ENCODE measurements at places on chromosomes 2 and 18.

DNA sequence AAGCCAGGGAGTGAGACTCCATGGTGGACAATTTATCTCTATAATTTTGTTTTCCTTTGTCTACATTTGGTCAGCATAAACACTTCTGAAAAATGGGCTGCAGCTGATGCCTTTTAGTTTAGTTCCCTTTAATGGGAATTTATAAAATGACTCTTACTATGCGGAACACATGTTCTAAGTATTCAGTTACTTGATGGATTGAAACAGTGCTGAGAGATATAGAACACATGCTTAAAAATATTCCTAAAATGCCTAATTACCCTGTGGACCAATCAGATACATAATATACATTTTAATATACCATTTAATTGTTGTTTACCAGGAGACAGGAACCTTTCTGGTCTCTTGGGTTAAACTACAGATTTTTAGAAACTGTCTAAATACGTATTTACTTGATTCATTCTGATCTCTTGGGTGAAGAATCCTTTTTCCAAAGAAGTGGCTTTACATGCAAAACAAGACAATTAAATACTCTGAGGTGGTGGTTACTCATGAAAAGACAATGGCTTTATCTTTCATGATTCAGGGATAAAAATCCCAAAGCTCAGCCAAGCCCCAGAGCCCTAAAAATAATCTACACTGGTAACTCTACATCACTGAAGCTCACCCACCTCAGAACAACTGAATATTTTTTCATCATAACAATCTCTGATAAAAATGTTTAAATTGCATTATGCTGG lies 128.1 kb upstream of the SERTAD2 start:
- peak; percentile 90 for DNase-seq

- DNase-seq, result no peak
Measured at GRCh38 chr2:46170611-46171350, 126.4 kb upstream of the EPAS1 start.

DNA sequence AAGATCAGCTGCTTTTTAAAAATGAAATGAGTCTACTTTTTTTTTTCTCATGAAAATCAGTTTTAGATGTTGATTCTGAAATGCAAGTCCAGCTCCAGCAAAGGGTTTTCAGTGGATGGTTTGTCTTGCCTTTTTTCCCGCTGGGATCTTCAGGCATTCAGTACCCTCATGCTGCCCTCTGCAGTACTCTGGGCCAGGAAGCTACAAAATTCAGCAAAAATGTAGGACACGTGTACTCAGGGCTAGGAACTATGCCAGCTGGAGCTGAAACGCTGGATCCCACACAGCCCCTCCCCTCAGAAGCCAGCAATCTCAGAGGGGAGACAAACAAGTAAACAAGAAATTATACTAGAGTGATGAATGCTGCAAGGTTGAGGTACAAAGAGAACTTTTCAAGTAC lies 97.3 kb downstream of the MMADHC start:
- no peak for DNase-seq

DNA sequence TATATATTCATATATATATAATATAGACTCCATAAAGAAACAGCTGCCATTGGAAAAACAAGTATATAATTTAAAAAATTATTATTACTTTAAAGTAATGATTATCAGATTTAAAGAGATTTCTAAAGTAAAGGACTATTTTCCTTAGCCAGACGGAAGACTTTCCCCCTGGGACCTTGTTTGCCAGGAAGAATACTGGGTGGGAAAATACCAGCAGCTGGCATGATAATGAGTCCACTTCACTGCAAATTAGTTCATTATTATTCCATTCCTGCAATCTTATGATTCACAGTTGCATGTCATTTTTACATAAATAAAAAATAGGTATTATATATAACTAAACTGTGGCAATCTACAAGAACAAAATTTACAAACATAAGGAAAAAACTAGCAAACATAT lies 339.8 kb upstream of the CDH7 start:
- no peak for DNase-seq

DNA sequence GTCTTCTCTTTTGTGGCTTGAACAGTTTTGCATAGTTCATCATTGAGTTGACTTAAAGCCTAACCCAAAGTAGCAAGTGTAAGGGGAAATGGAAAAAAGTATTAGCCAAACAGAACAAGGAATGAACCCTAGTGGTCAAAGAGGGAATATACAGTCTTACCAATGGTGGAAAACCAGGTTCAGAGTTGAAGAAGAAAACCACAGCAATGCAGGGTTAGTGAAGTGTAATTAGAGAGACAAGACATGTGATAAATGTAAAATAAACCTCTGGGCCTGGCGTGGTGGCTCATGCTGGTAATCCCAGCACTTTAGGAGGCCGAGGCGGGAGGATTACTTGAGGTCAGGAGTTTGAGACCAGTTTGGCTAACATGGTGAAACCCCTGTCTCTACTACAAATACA lies 2.4 kb downstream of the TTN start:
- peak; percentile 72 for DNase-seq

GRCh38 chr2:152421521-152422370 lies 86.8 kb downstream of the FMNL2 start:
- peak; percentile 77 for DNase-seq

DNA sequence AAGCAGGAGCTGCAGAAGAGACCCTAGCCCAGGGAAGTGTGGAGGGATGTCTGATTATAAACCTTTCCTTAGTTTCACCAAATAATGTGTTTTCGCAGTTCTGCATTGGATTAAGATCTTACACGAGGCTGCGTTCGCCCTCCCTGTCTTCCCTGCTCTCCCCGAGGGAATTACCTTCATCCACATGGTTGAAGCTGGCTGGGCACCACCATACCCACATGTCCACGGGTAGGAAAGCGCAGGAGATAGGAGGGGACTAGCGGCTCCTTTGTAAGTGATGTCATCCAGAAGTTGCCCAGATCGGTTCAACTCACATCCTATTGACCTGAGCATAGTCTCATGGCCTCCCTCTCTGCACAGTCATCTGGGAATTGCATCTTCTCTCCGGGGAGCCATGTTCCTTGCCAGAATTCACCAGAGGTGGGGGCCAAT lies 1.1 kb downstream of the TTL start:
- peak; percentile 95 for DNase-seq

GRCh38 chr2:59047373-59047995 lies 806.4 kb upstream of the FANCL start:
- no peak for DNase-seq

DNA sequence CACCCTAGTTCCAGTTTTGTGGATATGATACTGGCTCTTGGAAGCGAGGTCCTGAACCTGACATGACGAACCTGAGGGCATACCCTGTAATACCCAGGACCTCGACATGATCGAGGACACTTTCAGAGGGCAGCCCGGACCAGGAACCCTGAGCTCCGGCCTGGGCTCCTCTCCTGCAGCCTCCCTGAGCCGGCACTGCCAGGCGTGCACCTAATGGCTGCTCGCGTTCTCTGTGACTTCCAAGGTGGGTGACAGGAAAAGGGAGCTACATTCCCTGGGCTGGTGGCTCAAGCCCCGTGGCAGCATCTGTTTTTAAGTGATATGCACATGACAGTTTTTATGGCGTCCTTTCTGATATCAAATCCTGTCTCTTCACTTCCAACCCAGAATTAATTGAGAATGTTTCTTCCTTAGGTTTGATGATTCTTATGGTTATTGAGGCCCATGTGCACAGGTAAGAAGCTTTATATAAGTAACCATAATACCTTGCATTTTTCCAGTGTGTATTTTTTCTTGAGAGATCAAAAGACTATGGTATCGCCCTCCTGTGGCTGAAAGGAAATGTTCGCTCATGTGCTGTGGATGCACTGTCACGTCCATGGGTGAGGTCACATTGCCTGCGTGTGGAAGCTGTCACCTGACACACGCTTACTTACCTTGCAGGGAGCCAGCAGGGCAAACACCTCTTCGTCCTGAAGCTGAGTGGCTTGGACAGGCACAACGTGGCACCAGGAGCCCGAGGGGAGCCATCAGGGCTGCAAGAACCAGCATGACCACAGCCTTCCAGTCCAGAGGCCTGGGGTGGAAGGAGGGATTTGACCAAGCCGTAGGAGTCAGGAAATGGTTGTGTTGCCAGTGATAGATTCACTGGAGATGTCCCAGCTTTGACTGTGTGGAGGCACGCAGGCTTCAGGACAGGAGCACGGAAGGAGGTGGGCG lies 367.4 kb upstream of the MYT1L start:
- no peak for DNase-seq

- DNase-seq, result peak; percentile 95
Measured at GRCh38 chr2:207423886-207424285, 105.9 kb upstream of the CREB1 start.

DNA sequence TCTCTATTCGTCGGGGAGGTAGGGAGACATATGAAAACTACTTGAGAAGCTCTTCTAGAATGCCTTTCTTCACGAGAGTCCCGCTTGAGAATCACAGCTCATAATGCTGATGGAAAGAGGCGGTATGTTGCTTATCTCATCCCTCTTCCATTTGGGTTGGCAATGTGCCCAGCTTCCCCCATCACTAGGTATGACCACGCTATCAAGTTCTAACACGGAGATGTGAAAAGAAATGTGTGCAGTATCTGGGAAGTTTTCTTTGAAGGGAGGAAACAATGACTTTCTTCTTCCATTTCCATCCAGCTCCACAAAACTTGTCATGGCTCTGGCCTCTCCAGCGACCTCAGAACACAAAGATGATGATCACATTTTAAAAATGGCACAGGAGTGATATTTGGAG lies 742.4 kb downstream of the DCDC2C start:
- DNase-seq, result no peak

- DNase-seq, result peak; percentile 19
Measured at GRCh38 chr2:18435426-18436037, 124.9 kb downstream of the RDH14 start.

DNA sequence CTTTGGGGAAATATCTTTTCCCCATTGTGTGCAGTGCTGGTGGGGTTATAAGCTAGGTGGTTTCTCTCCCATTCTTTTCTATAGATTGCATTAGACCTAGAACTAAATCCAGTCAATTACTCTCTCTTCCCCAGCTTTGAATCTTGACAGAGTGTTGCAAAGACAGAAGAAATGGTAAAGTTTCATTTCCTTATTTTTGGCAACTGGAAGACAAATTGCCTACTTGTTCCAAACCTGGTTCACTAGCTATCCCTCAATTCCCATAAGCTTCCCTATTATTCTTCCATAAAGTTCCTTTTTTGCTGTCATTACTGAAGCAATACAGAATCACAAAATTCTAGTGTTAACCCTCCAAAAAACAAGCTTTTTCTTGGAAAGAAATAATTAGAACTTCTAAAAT lies 94.0 kb upstream of the ITGA4 start:
- DNase-seq, result no peak

- DNase-seq, result no peak
Measured at GRCh38 chr2:22826703-22827102, 558.3 kb upstream of the KLHL29 start.

DNA sequence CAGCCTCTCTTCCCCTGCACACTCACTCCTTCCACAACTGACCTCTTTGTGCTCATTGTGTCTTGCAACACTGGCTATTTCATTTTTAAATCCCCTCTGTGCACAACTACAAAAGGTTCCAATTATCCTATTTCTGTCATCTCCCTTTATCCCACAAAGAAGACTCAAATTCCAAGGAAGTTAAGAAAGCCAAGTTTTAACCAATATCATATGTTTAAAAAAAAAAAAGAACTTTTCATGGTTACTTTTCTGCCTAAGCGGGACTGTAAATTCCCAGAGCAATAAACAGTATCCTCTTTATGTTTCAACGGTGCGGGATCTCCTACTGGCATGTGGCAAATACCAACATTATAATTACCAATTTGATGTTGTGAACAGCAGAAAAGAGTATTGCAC lies 83.8 kb downstream of the DOCK10 start:
- peak; percentile 77 for DNase-seq

GRCh38 chr2:61493523-61493942 lies 22.6 kb upstream of the USP34 start:
- no peak for DNase-seq

DNA sequence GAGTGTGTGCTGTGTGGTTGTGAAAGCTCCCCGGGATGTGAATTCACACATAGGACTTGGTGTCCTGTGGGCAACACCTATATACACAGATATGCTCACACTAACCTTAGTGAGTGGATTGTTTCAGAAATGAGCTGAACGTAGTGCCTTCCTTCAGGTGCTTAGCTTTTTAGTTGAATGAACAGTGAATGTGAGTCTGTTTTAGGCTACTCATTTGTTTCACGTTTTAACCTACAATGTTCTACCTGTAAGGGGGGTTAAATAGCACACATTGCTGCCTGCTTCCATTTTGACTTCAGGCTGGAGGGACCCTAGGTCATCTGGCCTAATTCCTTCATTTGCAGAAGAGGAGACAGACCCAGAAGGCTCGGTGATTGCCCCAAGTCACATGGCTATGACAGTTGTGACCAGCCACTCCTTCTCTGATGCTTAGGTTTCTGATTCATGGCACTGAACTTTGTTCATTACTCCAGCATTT lies 1.0 kb downstream of the PLEK start:
- no peak for DNase-seq

- DNase-seq, result no peak
Measured at GRCh38 chr2:19728125-19728524, 173.7 kb downstream of the TTC32 start.

DNA sequence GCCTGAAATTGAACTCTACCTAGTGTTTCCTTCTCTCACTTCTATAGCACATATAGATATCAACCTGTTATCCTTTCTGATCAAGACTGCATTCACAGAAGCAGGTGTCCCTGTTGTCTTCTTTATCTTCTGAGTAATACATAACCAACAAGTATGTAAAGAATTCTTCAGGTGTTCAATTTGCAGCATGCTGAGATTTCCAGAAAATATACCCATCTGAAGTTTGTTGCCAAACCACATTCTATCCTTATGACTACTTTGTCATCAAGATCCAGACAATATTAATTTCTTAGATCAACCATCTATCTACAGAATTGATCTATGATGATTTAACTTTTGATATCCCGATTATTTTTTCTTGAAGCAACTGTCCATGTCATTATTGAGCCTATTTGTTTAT lies 69.5 kb downstream of the TGFA start:
- DNase-seq, result no peak

- no peak for DNase-seq
Measured at GRCh38 chr2:134897932-134898331, 20.7 kb upstream of the CCNT2 start.

GRCh38 chr18:60021556-60021955 lies 121.8 kb downstream of the PMAIP1 start:
- DNase-seq, result no peak

GRCh38 chr2:19971691-19972090 lies 18.2 kb downstream of the WDR35 start:
- DNase-seq, result no peak

GRCh38 chr2:68465081-68465916 lies 1.8 kb downstream of the FBXO48 start:
- DNase-seq, result peak; percentile 58

DNA sequence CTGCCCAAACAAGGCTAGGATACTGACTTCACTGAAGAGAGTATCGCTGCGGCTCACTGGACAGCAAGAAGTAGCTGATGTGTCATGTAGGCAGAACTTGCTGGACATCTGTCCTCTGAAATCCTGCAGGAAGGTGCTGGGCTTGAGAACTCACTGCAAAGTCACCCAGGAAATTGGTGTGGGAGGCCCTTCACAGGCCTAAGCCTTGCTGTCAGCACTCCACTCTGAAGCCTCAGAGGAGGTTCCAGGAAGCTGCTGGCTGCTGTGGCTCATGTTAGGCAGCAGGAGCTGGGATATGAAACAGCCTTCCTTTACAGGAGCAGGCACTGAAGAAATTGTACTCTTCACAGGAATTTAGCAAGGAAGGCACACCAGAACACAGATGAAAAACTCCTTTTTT lies 88.3 kb upstream of the CCDC68 start:
- no peak for DNase-seq

Measured in osteoblast (primary cell).